ENCODE measurements at places on chromosomes 3 and 15. TPM values are rescaled to one million over a fixed set of nuclear protein-coding genes. Genes with fewer than 3 reads are reported as not detected.

The C3orf70 gene
- total RNA-seq, result 8.8 TPM

The HYKK gene
- 8.8 TPM for total RNA-seq

The QARS1 gene
- 465 TPM for total RNA-seq

The CD86 gene
- total RNA-seq, result 5.2 TPM

The CADPS gene
- 5.4 TPM for total RNA-seq

The LMAN1L gene
- total RNA-seq, result not detected

The MED12L gene
- 5.9 TPM for total RNA-seq

The FHIT gene
- total RNA-seq, result 19.4 TPM

Measured in metanephros (tissue), 2 donors.